T-helper 22 cell (primary cell): ENCODE measurements at places on chromosomes 5 and 9.

DNA sequence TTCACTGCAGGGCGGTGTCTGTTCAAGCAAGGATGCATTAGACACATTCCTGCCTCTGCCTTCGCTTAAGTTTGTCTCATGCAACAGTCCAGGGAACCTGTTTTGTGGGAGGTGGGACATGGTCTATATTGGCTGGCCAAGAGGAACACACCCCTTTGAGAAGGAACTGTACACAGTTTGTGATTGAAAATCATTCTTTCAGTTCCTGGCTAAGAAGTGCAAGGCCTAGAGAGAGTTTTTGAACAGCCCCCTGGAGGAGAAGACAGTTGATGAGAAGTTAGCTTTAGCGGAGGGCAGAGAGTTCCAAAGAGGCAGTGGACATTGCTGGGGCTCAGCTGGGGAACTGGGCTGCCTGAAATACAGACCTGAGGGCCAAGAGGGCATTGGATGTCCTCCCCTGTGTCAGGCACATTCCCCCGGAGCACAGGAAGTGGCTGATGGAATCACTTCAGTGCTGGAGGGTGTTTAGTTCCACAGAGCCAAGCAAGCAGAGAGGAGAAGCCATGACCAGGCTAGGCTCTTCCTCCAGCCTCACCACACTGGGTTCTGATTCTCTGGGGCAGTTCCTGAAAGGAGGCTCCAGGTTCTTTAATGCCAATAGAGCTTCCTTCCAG lies 66.6 kb downstream of the RGS3 start:
- DNase-seq, result no peak

GRCh38 chr5:106489004-106489403 lies 1181.7 kb downstream of the EFNA5 start:
- DNase-seq, result no peak

GRCh38 chr5:126009566-126009965 lies 413.6 kb upstream of the GRAMD2B start:
- DNase-seq, result no peak

GRCh38 chr9:129464972-129465833 lies 155.7 kb downstream of the C9orf50 start:
- no peak for DNase-seq

DNA sequence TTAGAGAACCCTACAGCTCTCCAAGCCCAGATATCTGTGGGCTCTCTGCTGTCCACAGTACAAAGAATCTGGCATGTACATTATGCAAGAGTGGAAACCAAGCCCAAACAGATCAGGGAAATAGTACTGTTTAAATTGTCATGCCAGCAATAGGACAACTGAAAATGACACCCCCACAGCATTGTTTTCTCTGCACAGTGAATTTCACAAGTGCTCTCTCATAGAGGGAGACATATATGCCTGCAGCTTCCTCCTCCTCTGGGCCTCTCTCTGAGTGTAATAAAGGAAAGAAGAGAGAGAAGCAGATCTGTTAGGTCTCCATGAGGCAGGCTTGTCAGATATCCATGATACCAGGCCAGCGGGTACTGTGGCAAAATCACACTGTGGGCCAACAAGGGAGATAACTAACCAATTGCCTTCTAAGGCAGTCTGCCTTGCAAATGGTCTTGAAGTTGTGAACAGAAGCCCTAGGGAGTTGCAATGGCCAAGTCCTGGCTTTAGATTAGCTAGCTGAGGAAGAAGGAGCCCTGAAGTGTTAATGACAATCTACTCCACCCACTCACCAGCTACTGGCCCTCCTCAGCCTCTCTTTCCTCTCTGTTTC lies 54.4 kb upstream of the JMY start:
- no peak for DNase-seq

GRCh38 chr9:35867538-35867937 lies 2.7 kb downstream of the OR13J1 start:
- DNase-seq, result no peak

DNA sequence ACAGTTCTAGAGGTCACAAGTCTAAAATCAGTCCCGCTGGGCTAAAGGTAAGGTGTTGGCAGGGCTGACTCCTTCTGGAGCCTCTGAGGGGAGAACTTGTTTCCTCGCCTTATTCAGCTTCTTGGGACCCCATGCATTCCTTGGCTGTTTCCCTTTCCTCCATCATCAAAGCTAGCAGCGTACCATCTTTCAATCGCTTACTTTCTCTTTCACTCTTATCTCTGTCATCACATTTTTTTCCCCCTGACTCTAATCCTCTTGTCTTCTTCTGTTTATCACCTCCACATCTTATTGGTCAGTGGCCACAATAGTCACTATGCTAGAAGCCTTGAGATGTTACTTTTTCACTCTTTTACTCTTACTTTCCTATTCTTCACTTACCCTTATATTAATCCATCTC lies 72.5 kb upstream of the SPEF2 start:
- DNase-seq, result no peak

DNA sequence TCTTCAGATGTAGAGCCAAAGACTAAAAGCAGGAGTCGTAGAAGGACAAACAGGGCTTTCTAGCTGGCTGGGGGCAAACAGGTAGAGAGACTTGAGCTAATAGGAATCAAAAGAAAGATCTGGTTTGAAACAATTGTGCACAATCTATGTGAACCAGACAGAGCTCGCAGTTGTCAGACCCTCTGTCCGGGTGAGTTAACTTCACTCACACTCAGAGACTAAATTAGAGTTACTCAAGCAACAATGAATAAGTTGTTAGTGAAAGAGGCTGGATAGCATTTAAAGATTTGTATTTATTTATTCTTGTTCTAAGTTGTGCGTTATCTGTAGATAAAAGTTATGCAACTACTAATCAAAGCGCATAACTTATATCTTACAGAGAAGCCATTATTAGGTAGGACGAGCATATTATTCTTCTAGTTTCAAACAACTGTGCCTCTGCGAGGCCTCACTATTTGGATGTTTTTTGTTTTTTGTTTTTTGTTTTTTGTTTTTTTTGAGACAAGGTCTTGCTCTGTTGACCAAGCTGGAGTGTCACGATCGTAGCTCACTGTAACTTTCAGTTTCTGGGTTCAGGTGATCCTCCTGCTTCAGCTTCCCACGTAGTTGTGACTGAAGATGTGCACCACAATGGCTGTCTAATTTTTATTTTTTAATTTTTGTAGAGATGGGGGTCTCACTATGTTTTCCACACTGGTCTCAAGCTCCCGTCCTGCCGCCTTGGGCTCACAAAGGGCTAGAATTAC lies 13.2 kb upstream of the LNPEP start:
- no peak for DNase-seq

DNA sequence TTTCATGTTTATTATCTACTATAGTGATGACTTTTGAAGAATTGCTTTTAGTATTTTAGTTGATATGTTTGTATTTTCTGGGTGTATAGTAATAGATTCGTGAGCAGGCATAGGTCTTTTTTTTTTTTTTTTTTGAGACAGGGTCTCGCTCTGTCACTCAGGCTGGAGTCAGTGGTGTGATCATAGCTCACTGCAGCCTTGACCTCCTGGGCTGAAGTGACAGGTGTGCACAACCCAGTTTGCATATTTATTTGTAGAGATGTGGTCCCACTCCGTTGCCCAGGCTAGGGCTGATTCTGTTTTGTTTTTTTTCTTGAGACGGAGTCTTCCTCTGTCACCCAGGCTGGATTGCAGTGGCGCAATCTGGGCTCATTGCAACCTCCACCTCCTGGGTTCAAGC lies 11.9 kb downstream of the ERBIN start:
- DNase-seq, result no peak

GRCh38 chr9:5479994-5480694 lies 29.8 kb downstream of the CD274 start:
- no peak for DNase-seq
